Dermis microvascular lymphatic vessel endothelial cell (primary cell): ENCODE measurements at places on chromosomes 5 and 9.

DNA sequence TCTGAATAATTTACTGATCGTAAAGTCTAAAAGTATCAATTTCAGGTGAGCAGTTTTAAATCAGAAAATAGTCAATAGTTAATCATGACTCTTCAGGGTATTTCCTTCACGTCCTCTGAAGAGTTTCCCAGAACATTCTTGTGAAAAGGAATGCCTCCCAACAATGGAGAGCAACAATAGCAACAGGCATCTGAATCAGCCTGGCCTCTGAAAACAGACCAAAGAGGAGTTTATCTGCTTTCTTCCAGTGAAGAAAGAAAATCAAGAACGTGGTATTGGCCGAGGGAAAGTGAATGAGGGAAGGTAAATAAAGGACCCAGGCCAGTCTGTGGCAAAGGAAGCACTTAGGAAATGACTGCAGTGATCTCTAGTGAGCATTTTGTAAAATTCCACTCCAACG is 26.1 kb upstream of the RASGEF1C start:
- no peak for DNase-seq

- no peak for DNase-seq
Measured at GRCh38 chr5:125894383-125894782, 528.8 kb upstream of the GRAMD2B start.

GRCh38 chr5:39175273-39175955 is 43.9 kb downstream of the FYB1 start:
- DNase-seq, result no peak

DNA sequence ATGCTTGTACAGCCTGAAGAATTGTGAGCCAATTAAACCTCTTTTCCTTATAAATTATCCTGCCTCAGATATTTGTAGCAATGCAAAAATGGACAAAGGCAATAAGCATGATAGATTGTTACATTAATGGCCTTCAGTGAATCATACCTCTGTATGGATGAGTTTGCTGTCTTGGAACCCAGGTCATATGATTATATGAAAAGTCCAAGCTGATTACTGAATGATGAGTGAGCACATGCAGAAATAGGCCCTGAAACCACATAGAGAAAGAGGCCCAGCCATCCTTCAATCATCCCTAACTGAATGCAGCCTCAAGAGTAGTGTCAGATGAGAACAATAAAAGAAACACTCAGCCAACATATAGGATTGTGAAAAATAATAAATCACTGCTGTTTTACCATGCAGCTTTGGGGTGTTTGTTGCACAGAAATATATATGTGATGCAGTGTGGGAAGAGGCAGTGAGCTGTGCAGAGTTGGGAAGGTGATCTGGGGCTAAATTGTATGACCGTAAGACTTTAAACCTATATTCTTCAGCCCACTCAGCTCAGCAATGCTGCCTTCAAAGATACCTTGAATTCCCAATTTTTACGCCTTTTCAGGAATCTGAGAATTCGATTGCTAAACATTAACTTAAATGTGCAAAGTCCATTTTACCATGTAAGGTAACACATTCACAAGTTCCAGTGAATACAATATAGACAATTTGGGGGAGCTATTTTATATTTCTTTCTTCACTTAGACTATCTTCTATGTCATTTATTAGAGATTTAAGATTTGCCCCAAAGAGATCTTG is 36.3 kb upstream of the SHISAL2B start:
- DNase-seq, result no peak

DNA sequence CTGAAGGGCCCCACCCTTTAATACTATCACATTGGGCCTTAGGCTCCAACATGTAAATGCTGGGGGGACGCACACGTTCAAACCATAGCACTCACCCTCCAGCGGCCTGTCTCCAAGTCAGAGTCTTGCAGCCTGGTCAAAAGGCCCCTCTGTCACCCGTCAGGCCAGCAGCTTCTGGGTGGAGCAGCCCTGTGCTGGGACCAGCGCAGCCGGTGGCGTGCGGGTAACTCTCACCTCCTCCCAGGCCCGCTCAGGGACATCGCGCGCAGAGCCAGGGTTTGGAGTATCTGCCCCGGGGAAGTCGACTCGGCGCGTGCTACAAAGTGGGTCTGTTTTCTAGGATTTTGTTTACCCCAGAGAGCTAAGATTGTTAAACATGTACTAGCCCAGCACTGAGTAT is 93.0 kb upstream of the COL5A1 start:
- DNase-seq, result no peak

- DNase-seq, result peak; percentile 79
Measured at GRCh38 chr9:20760246-20760891, 76.3 kb downstream of the FOCAD start.

GRCh38 chr9:36008774-36009300 is 27.9 kb upstream of the RECK start:
- peak; percentile 71 for DNase-seq

- DNase-seq, result no peak
Measured at GRCh38 chr5:100779669-100780375, 123.3 kb downstream of the ST8SIA4 start.

- DNase-seq, result no peak
Measured at GRCh38 chr9:82799286-82799685, 263.7 kb downstream of the RASEF start.

GRCh38 chr9:77569335-77569734 is 78.8 kb downstream of the GNA14 start:
- DNase-seq, result no peak

DNA sequence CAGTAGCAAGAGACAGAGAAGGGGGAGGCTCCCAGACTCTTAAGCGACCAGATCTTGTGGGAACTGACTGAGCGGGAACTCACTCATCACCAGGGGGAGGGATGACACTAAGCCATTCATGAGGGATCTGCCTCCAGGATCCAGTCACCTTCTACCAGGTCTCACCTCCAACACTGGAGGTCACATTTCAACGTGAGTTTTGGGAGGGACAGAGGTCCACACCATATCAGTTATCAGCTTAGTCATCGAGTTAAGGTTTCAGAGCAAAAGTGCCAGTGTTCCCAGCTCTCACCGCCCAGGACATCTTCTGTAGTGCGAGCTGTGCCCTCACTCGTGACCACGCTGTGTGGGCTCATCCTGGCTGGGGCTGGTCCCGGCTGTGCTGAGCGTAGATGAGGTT is 98.7 kb upstream of the CACNA1B start:
- DNase-seq, result peak; percentile 15

DNA sequence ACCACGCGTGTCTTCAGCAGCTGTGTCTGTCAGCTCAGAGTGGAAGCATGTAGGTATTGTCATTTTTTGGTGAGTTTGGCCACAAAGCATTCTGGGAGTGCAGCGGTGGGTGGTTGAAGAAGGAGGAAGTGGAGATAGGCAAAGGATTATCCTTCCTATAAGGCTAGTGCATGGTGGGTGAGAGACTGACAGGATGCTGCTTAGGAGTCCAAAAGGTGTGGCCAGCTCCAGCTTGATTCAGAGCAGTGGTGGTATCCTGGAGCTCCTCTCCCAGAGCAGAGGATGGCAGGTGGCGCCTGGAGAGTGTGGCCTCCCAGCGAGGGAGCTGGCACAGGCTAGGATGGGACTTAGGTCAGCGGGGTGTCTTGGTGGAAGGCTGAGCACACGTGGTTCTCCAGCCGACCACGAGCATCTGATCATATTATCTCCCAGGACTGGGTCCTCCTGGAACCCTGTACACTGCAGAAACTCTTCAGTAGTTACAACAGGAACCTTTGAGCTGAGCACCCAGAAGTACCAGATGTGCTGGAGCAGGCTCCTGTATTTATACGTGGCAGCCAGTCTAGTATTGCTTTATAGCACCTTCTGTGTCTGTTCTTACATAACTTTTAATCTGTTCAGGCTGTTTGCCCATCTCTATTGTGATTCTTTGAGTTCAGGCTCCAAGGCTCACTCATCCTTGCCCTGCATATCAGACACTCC is 29.6 kb downstream of the MAML1 start:
- no peak for DNase-seq

DNA sequence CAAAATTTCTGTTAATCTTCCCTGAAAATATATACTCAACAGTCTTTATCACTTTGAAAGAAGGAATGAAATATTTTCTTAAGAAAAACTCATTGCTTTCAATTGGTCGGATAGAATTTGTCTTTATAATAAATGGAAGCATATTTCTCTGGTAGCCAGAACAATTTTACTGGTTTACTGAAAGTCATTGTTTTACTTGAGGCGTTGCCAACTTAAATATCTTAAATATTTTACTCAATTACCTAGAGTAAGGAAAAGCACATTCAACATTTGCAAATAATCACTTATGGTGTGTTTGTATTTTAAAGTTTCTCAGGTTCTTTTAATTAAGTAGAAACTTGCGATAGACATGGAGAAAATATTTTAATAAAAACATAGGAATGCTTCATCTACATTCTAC is 1181.7 kb downstream of the EFNA5 start:
- DNase-seq, result no peak

- no peak for DNase-seq
Measured at GRCh38 chr5:100904259-100904861, 1.3 kb upstream of the ST8SIA4 start.

DNA sequence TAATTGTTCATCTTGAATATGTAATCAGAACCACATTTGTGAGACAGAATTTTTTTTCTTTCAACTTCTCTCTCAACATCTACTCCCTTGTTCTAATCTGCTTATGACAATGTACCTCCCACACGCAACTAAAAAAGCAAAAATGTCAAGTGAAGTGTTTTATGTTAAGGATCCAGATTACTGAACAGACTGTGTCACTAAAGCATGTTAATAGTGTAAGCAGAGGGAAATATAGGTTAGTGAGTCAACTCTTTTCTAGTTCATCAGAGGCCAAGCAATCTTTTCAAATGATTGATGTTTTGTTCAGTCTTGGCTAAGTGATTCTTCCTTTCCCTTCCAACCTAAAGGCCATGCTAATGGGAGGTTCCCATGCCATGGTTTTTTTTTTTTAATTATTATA is 34.7 kb upstream of the IDNK start:
- DNase-seq, result no peak

DNA sequence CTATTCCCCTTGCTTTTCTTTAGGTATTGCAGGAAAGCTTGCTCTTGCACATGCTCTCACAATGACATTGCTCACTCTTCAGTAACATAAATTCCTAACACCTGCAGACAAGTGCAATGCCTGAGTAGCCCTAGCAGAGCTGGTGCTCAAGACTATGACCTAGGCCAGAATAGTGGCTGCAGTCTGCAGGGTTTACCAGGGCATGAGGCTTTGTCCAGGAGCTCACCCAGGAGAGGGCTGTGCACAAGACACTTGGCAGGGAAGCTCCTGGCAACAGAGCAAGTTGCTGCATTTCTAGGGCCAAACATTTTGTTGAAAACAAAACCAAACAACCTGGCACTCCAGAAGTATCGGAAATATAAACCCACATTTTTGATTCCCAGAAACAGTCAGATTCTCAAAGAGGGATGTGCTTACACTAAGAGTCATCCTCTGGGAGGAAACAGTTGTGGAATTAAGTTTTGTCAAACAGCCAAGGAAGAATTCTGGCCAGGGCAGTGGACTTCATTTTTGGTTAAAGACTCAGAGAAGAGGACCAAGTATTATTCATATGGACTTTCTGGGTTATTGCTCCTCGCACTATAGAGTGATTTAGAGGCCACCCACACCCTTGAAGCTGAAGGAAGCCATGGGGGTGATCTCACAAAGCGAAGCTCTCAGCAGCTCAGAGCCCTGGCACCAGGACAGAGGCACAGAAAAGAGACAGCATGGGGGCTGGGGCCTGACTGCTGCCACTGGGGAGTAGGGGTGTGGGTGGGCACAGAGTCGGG is 44.9 kb downstream of the MACROH2A1 start:
- DNase-seq, result no peak

GRCh38 chr5:87949676-87950631 is 318.7 kb downstream of the TMEM161B start:
- DNase-seq, result no peak

- no peak for DNase-seq
Measured at GRCh38 chr5:124180299-124180874, 566.1 kb downstream of the ZNF608 start.

- DNase-seq, result no peak
Measured at GRCh38 chr9:115046199-115046598, 71.8 kb downstream of the TNC start.

GRCh38 chr5:36215910-36216309 is 25.8 kb downstream of the NADK2 start:
- DNase-seq, result no peak

- no peak for DNase-seq
Measured at GRCh38 chr5:172046593-172046992, 40.2 kb upstream of the FBXW11 start.

DNA sequence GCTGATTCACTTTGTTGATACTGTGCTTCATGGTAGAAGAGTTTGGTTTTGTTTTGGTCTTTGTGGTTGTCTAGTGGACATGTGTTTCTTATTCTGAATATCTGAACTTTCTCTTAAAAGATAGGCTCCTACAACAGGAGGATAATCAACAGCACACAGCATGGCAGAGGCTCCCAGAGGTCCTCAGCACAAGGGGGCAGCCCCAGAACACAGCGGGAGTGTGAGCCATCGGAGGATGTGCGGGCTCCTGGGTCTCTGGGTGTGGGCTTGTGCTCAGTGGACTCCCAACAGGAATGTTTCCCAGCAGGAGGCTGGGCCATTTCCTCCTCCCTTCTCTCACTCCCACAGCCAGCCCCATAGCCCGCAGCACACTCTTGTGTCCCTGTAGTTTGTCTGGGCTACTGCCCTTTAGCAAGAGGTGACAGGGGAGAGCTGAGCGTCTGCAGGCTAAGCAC is 164.3 kb upstream of the OTULINL start:
- DNase-seq, result no peak

DNA sequence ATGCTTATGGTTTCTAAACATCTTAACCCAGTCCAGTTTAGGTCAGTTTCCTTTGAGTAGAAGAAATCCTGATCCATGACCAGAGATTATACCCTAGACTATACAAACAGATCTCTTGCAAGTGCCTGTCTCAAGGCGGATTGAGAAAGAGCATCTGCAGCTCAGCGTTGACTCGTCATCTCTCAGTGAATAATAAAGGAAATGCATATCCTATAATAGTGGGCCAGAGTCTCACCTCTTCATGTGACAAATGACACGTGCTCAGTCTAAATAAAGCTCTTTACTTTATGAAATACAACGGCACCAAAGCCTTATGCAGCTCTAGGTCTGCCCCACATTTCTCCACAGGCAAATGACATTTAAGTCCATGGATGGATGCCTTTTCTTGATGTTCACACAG is 179.4 kb upstream of the NR3C1 start:
- DNase-seq, result no peak

- no peak for DNase-seq
Measured at GRCh38 chr9:133460405-133461175, 812 bp downstream of the CACFD1 start.

DNA sequence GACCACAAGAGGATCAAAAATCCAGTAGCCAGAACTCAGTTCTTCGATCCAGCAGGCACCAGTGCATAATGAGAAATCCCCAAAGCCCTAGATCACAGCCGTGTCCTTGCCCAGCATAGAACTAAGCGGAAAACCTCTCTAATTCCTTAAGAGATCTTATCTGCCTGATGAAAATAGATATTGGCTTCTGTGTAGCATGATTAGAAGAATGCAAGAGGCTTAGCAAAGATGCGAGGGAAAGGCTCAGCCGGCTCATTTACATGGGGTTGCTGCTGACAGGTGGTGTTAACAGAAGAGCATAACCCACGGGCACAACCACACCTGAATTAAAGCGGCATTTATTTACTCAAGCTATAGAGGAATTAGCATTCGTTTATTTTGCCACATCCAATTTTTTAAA is 400.0 kb upstream of the ADAMTS16 start:
- DNase-seq, result no peak
